ENCODE measurements at places on chromosomes 5 and 9. TPM values are rescaled to one million over a fixed set of nuclear protein-coding genes. Genes with fewer than 3 reads are reported as not detected.

PKD2L2 gene
- polyA plus RNA-seq = not detected

- no peaks in the 10 kb centered on the region for H3K27me3 ChIP-seq
- no peak for DNase-seq
- no peak overlapping the region for H3K4me3 ChIP-seq
- no peak overlapping the region for H3K27ac ChIP-seq
Measured at GRCh38 chr5:91301106-91301846, 81.8 kb downstream of the ARRDC3 start.

DNA sequence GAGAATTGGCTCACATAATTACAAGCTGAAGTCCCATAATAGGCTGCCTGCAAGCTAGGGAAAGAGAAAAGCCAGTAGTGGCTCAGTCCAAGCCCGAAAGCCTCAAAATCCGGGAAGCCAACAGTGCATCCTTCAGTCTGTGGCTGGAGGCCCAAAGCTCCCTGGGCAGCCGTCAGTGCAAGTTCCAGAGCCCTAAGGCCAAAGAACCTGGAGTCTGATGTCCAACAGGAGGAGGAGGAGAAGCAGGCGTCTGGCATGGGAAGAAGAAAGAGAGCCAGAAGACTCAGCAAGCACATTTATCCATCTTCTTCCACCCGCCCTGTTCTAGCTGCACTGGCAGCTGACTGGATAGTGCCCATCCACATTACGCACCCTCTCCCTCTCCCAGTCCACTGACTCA lies 213.4 kb downstream of the GAS1 start:
- H3K4me3 ChIP-seq = no peak overlapping the region
- no peaks in the 10 kb centered on the region for H3K4me1 ChIP-seq
- H3K27ac ChIP-seq = no peak overlapping the region

DNA sequence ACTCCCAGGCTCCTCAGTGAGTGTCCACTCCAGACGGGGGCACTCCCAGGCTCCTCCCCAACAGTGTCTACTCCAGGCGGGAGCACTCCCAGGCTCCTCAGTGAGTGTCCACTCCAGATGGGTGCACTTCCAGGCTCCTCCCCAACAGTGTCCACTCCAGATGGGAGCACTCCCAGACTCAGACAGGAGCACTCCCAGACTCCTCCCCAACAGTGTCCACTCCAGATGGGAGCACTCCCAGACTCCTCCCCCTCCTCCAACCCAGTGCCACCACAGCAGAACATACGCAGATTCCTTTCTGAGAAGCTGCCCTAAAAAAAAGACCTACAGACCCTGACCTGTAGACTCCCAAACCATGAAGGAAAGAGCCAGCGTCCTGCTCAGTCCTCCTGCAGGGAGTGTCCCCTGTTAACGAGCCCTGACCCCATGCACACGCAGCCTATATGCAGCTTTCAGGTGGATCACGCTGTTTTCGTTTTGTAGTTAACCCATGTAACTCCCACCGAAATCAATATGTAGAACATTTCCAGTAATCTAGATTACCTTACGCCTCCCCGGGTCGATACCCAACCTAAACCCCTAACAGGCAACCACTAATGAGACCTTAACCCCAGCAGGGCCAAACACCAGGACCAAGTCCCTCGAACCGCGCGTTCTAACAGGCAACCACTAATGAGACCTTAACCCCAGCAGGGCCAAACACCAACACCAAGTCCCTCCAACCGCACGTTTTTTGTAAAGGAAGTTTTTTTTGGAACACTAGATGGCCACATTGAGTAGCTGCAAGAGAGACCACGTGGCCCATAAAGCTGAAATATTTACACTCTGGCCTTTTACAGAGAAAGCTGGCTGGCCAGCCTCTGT lies 15.7 kb downstream of the PNPLA7 start:
- H3K4me3 ChIP-seq = no peak overlapping the region
- no peaks in the 10 kb centered on the region for H3K27me3 ChIP-seq

DNA sequence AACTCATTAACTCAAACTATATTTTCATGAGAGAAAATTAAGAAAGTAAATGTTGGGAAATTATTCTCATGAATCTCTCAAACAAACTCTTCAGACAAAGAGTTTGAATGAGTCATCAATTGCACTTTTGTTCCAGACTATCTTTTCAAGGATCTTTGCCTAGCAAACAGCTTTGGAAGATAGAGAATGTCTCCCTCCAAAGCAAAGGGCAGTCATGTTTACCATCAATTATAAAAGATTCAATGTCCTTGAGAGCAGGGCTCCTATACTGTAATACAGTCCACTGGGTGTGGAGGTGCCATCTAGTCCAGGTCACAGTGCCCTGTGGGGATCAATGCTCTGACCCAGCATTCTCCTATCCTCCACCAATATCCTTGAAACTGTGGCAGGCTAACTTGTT lies 1429.3 kb downstream of the EFNA5 start:
- H3K27me3 ChIP-seq = no peaks in the 10 kb centered on the region
- no peak overlapping the region for H3K4me3 ChIP-seq
- no peak overlapping the region for H3K27ac ChIP-seq
- no peaks in the 10 kb centered on the region for H3K4me1 ChIP-seq
- H3K36me3 ChIP-seq = no peaks in the 10 kb centered on the region
- no peak for DNase-seq

DNA sequence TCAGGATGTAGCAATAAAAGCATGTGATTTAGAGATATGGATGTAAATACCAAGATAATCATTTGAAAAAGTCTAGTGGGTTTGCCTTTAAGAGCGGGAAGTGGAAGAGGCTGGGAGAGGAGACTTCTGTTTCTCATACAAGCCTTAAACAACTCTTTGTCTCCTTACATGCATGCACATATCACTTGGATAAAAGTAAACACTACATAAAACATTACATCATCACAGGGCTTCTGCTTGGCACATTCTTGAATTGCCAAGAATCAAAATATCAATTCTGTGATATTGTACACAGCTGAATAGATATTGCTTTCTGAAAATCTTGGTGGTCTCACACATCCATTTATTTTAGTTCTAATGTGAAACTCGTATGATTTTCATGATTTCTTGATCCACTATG lies 57.6 kb downstream of the FOXD1 start:
- H3K27ac ChIP-seq = no peak overlapping the region
- peaks cover 5% of the 10 kb centered on the region for H3K27me3 ChIP-seq
- H3K36me3 ChIP-seq = no peaks in the 10 kb centered on the region
- H3K4me1 ChIP-seq = peaks cover 26% of the 10 kb centered on the region
- H3K4me3 ChIP-seq = no peak overlapping the region
- no peak for DNase-seq

GRCh38 chr9:110620726-110621125 lies 41.2 kb upstream of the SVEP1 start:
- no peaks in the 10 kb centered on the region for H3K4me1 ChIP-seq
- H3K36me3 ChIP-seq = no peaks in the 10 kb centered on the region
- H3K27me3 ChIP-seq = no peaks in the 10 kb centered on the region
- H3K4me3 ChIP-seq = no peak overlapping the region
- no peak for DNase-seq

- H3K4me3 ChIP-seq = no peak overlapping the region
- no peaks in the 10 kb centered on the region for H3K36me3 ChIP-seq
Measured at GRCh38 chr5:147927901-147928300, 21.6 kb upstream of the C5orf46 start.

DNA sequence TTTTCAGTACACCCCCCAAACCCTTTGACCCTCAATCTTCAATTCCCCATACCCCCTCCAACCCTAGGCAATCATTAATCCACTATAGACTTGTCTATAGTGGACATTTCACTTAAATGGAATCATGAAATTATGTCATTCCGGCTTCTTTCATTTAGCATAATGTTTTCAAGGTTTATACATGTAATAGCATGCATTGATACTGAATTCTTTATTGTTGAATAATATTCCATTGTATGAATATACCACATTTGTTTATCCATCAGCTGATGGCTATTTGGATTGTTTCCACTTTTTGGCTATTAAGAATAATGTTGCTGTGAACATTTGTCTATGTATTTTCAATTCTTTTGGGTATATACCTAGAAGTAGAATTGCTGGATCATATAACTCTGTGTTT lies 238.8 kb downstream of the PDE4D start:
- no peaks in the 10 kb centered on the region for H3K27me3 ChIP-seq
- no peak for DNase-seq
- H3K4me3 ChIP-seq = no peak overlapping the region

GADD45G gene
- polyA plus RNA-seq = 1.6 TPM

DNA sequence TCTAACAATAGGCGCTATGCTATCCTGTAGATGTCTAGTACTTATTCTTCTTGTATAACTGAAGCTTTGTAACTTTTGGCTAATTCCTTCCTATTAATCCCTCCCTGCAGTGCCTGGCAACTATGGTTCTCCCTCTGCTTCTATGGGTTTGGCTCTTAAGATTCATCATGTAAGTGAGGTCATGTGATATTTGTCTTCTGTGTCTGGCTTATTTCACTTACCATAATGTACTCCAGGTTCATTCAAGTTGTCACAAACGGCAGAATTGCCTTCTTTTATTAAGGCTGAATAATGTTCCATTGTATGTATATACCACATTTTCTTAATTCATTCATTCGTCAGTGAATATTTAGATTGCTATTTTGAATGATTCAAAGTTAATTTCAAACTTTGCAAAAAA lies 149.9 kb upstream of the GAS1 start:
- H3K4me1 ChIP-seq = no peaks in the 10 kb centered on the region
- no peak overlapping the region for H3K27ac ChIP-seq
- no peak overlapping the region for H3K4me3 ChIP-seq
- peaks cover 3% of the 10 kb centered on the region for H3K27me3 ChIP-seq
- H3K36me3 ChIP-seq = no peaks in the 10 kb centered on the region

DNA sequence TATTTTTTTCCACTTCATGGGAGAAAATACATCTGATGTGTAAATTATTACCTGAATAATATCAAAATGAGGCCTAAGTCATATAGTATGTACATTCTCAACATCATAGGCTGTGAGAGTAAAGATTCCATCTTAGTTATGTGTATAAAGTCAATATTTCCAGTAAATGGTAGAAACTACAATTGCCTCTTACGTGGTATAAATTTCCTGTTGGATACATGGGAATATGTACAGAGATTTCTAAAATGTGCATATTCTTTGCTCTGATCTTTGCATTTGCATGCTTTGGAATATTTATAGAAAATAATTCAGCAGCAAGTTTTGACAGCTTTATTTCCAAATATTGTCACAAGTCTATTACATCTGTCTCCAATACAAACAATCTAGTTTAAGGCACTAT lies 78.8 kb downstream of the GABRB2 start:
- no peaks in the 10 kb centered on the region for H3K27me3 ChIP-seq
- H3K4me3 ChIP-seq = no peak overlapping the region
- H3K4me1 ChIP-seq = no peaks in the 10 kb centered on the region
- DNase-seq = no peak

- H3K4me3 ChIP-seq = no peak overlapping the region
- DNase-seq = no peak
- H3K27me3 ChIP-seq = peaks cover 4% of the 10 kb centered on the region
- no peaks in the 10 kb centered on the region for H3K36me3 ChIP-seq
Measured at GRCh38 chr9:136628268-136628667, 34.4 kb upstream of the EGFL7 start.

NREP gene
- polyA plus RNA-seq = 12.5 TPM
